Right kidney (tissue), 9 donors: ENCODE measurements at places on chromosomes 2 and 18.
A peak's percentile ranks its signal among the peaks of the same experiment; 100 is the strongest.

DNA sequence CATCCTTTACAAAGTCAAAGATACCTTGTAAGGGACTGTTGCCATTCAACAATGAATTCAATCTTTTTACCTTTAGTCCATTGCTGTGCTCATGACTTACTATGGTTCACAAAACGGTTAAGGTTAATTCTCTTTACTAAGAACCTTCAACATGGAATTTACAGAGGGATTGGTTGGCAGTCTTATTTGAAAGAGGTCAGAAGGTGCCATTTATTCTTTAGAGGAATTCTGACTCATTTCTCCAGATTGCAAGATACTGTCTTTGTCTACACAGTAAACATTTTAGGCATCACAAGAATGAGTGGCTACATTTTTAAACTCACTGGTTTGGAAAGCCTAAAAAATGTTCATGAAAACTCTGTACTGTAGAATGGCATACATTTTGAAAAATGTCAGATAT is 17.4 kb downstream of the KCNH7 start:
- DNase-seq, result no peak

DNA sequence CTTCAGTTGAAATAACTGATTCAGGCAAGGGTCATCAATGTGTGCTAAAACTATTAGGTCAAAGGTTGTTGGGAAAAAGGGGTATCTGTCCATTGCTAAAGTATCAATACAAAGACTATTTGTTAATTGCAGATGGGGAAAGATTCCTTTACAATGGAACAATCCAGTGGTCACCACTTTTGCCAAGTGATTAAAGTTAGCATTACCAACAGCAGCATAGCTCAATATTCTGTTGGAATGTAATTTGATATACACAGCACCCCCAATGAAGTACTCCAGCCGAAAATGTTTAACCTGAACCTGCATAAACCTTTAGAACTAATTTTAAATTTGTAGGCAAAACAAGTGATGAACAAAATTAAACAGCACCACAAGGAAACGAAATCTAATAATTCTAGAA is 191.0 kb downstream of the TCF4 start:
- DNase-seq, result no peak

- DNase-seq, result no peak
Measured at GRCh38 chr2:234254783-234255521, 204.4 kb downstream of the SPP2 start.

DNA sequence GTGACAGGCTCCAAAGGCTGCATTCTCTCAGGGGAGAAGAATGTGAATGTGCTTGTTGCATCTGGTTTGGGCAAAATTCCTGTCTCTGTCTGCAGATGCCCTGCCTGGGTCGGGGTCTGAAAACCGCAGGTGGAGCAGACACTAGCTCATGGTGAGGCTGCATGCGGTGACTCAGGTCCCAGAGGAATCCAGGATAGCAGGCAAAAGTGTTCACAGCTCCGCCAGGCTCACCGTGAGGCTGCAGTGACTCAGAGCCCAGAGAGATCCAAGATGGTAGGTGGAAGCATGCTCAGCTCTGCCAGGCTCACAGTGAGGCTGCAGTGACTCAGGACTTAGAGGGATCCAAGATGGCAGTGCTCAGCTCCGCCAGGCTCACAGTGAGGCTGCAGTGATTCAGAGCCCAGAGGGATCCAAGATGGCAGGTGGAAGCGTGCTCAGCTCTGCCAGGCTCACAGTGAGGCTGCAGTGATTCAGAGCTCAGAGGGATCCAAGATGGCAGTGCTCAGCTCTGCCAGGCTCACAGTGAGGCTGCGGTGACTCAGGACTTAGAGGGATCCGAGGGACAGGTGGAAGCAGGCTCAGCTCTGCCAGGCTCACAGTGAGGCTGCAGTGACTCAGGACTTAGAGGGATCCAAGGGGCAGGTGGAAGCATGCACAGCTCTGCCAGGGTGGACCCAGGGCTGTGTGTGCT is 200.5 kb downstream of the ACKR3 start:
- DNase-seq, result no peak

DNA sequence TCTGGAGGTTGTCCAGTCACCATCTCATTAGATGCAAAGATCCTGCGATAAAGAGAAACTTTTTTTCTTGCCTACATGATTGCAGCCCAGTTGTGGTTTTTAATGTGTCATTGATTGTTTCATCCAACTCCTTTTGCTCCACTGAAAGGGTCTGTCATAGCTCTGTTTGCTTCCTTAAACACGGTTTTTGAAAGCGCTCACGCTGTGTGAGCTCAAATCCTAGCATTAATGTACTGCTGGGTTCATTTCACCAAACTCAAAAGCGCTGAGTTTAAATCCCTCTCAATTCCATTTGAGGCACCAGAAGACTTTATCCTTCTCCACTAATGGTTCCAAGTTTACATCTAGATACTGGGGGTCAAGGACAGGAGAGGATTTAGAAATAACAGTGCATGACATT is 53.6 kb downstream of the CDK15 start:
- DNase-seq, result no peak

DNA sequence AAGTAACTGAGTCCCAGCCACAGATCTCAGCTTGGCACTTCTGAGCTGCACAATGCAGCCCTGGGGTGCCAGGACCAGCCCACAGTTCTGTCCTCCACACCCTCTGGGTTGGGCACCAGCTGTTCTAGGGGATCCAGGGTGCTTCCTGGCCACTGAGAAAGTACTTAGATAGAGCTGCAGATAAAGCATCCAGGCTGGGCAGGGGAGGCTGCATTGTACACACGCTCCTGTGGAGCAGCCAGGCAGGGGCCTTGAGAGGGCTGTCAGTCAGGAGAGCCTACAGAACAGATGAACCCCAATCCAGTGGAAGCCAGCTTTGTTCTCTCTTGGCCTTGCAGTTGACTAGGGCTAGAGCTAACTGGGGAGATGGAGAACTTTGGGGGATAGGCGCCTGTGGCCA is 104.6 kb downstream of the KIAA1328 start:
- DNase-seq, result no peak

DNA sequence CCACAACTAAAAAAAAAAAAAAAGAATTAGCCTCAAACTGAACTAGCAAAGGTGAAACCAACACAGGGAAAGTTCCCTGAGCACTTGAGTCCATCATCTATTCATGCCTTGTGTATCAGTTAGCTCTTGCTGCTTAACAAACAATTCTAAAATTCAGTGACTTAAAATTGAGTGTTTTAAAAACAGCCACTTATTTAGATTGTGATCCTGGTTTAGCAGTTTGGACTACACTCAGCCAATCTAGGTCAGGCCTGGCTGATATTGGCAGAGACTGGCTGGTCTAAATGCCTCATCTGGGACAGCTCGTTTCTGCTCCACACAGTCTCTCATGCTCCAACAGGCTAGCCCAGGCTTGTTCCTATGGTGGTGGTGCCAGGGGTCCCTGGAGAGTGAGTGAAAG is 247.9 kb downstream of the ATAD2B start:
- DNase-seq, result no peak

DNA sequence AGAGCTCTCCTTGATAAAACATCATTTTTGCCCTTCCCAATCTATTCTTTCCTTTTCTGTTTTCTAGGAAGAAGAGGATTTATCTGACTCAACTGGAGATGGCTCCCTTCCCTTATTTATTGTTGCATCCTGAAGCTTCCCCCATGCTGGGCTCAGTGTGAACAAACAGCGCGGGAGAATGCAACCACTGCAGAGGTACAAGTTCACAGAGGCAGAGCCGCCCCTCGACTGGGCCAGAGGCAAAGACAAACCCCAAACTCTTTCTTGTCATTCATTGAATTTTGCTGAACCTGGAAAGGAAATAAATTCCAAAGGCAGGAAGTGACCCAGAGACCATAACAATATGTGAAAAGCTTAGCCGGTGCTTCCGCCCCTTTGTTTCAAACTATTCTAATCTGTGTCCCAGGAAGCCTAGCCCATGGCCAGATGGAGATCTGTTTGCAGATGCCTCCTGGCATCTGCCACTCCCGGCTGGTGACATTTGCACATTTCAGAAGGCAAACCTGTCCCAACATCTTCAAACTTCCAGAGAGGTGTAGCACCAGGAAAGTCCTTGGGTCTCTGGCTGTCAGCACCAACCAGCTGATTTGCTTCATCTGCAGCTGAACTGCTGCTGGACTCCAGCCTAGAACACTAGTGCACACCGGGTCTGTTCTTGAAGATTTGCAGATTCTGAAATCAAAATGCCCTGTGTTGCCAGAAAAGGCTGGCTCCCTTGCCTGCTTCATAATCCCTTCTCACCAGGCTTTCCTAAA is 79.4 kb upstream of the MAP4K3 start:
- peak; percentile 35 for DNase-seq

DNA sequence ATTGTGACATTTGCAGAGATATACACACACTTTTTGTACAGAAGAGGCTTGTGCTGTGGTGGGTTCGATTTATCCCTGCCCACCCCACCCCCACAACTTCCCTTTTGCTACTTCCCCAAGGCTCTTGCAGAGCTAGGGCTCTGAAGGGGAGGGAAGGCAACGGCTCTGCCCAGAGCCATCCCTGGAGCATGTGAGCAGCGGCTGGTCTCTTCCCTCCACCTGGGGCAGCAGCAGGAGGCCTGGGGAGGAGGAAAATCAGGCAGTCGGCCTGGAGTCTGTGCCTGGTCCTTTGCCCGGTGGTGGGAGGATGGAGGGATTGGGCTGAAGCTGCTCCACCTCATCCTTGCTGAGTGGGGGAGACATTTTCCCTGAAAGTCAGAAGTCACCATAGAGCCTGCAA is 40.0 kb downstream of the STEAP3 start:
- no peak for DNase-seq

DNA sequence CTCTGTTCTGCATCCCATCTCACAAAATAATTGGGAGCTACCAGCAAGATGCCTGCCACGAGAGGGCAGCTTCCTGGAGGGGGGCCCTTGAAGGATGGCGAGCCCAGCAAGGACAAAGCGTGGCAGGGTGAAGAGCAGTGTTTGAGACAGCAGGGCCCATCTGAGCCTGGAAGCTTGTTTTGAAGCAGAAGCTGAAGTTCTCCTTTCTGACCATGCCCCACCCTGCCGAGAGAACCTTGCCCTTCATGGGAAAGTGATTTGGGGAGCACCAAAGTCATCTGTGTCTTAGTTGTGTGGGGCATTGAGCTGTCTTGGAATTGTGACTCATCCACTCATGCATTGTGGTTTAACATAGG is 216.3 kb downstream of the BCL11A start:
- no peak for DNase-seq

DNA sequence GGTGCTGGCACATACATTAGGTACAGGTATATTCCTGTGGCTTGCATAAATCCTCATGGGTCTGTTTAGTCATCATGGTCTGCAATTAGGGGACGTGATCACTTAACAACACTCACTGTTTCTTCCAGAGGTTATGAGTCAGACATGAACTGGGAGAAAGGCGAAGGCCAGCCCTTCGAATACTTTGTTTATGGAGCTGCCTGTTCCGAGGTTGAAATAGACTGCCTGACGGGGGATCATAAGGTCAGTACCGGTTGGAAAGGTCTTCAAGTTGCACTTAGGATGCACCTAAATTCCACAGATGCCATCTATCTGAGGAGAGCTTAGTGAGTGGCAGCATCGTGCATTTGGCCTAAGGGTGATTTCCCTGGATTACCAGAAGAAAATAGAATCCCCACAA is 76.9 kb downstream of the AOX1 start:
- DNase-seq, result no peak

DNA sequence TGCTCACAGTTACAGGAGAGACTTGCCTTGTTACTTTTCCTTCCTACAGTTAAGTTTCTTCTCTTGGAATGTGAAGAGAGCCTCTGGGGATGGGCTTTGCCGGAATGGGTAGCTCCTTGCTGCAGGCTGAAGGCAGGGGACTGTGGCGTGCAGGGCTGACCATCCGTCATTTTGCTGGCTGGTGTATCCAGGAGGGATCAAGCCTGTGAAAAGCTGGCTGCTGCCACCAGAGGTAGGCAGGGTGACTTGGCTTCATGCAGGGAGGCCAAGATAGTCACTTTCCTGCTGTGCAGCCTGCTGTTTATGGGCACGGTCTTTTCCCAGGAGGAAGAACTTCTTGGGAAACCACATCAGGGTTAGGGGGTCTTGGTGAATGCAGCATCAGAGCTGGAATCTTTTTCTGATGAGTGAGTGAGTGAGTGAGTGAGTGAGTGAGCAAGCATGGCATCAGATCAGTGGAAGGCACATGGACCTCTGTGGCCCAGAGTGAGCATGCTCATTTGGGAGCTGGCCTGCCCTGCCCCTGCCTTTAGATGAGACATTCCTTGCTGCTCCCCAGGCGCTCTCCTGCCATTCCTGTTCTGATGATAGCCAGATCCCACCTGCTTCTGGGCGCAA is 33.0 kb downstream of the FHOD3 start:
- DNase-seq, result no peak

- DNase-seq, result no peak
Measured at GRCh38 chr2:241774419-241775222, 2.0 kb upstream of the GAL3ST2 start.

DNA sequence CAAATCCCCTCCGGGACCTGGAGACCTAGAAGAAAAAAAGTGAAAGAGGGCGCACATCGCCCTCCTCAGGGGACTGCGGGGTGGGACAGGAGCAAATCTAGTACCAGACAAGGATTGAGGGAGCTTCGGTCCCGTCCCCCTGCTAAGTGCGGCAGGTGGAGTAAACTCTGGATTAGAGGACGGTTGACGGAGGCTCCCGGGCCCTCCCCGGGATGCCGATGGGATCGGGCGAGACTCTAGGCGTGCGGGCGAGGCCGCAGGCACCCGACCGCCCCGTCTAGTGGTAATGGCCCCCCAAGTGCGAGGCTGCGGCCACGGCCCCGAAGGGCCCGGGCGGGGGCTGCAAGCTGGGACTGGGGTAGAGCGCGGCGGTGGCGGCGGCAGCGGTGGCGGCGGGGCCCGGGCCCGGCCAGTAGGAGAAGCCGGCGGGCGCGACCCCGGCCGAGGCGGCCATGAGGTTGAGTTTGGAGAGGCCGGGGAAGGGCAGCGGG is 3.5 kb downstream of the FEV start:
- DNase-seq, result peak; percentile 36

- no peak for DNase-seq
Measured at GRCh38 chr2:7555260-7555659, 638.0 kb downstream of the RNF144A start.

DNA sequence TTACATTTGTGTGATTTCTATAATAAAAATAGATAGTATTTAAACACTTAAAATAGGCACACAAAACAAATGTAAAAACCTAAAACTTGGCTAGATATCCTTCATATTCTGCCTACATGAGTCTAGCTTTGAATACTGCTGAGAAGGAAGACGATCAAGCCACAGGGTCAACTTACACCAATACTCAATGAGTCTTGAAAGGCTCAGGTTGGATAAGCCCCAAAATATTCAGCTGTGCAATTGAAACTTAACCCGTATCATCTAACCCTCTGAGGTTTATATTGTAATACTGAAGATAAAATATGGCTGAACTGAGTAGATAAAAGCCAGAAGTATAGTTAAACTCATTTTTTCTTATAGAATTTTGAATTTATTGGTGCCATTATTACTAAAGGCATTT is 313.0 kb upstream of the NRXN1 start:
- DNase-seq, result no peak

GRCh38 chr2:88852753-88853402 is 161.4 kb downstream of the RPIA start:
- no peak for DNase-seq

- no peak for DNase-seq
Measured at GRCh38 chr2:108625186-108625827, 91.0 kb downstream of the LIMS1 start.

DNA sequence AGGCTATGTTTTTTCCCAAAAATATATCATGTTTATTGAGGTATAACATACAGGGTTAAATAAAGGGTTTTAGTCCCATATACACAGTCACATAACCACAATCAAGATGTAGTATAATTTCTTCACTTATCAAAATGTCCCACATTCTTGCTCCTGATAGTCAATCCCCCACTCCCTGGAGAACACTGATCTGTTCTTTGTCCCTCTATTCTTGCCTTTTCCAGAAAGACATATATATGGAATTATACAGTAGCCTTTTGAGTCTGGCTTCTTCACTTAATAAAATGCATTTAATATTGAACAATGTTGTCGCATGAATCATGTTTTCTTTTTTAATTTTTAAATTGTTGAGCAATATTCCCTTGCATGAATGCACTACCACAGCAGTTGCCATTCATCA is 1059.7 kb downstream of the TSN start:
- DNase-seq, result no peak
